ENCODE measurements at places on chromosomes 1 and 21.

DNA sequence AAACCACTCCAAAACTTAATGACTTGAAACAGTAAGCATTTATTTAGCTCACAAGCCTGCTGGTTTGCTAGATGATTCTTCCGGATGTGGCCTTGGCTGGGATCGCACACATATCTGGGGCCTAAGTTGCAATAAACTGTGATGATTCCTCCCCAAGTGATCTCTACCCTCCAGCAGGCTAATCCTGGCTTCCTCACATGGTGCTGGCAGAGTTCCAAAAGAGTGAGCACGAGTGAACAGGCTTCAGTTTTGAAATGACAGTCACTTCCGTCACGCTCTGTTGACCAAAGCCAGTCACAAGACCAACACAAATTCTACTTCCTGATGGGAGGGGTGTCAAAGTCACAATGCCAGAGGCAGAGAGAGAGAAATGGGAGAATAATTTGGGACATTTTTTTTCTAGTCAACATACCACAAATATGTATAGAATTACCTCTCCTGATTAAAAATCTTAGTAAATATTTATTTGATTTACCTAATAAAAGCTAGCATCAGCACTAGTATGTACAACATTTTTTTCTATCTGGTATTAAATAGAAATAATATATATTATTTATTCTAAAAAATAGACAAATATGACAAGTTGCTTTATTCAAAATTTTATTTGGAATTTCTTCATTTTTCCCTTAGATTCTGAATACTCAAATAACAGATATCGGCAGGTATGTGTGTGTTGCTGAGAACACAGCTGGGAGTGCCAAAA, 292.7 kb downstream of the TPR start:
- DNase-seq = peak; percentile 24

DNA sequence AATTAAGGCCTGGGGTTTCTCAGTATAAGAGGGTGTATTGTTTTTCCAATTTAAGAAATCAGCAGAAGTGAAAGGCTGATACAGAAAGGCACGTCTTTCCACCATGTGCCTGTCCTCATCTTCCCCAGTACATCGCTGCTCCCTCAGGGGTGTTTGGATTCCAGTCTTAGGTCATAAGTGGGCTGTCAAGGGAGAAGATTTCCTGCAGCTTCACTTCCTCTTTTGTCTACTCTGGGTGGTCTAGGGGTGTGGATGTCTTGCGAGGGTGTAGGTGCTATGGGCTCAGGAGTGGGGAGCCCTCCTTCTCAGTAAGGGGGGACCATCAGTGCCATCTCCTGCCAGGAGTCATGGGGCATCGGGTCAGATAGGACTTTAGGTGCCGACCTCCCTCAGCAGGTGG, 999.8 kb upstream of the NCAM2 start:
- DNase-seq = no peak

DNA sequence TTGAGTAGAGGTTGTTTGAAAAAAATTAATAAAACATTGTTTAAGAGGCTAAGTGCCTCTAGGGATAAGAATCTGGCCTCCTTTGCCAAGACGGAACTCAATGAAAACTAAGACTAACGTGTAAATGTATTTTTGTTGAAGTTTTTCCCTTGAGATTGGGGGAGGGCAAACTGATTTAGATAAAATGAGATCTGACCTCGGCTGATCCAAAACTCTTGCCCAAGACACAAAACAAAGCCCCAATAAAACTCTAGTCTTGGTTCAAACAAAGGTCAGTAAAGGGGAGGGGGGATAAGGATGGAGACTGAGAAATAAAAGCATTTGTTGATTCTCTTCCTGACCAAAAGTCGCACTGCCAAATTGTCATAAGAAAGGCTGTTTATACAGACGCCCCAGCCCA, 134.8 kb upstream of the DPT start:
- DNase-seq = no peak

GRCh38 chr21:44438531-44439210, 16.6 kb upstream of the LRRC3 start:
- DNase-seq = no peak

DNA sequence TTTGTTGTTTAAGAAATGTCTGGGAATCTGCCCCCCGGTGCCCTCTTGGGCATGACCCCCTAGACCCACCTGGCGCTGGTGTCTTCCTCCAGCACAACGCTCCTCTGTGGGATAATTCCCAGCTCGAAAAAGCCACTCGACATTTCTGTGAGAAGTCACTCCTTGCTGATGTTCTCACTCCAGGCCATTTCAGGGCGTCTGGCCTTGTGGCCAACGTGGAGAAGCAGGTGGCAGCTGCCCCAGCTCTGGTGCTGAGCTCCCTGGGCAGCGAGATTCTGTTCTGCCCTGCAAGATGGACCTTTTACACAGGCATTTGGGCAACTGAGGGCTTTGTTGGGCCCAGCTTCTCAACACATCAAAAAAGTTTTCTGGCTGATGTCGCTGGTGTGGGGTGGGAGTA, 147.7 kb upstream of the WNT4 start:
- DNase-seq = no peak

DNA sequence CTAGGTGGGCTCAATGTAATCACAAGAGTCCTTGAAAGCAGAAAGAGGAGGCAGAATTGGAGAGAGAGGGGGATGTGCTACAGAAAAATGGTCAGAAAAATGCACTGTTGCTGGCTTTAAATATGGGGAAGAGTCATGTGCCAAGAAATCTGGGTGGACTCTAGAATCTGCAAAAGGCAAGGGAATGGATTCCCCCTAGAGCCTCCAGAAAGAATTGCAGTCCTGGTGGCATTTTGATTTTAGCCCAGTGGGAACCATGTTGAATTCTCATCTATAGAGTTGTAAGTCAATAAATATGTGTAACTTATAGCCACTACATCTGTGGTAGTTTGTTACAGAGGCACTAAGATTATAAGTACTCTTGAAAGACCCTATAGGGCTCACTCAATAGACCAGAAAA, 210.3 kb downstream of the ASTN1 start:
- no peak for DNase-seq

GRCh38 chr21:29148530-29148929, 18.1 kb downstream of the MAP3K7CL start:
- DNase-seq = no peak

- no peak for DNase-seq
These were observed 2.7 kb upstream of the CCDC27 start for GRCh38 chr1:3749512-3749911.

DNA sequence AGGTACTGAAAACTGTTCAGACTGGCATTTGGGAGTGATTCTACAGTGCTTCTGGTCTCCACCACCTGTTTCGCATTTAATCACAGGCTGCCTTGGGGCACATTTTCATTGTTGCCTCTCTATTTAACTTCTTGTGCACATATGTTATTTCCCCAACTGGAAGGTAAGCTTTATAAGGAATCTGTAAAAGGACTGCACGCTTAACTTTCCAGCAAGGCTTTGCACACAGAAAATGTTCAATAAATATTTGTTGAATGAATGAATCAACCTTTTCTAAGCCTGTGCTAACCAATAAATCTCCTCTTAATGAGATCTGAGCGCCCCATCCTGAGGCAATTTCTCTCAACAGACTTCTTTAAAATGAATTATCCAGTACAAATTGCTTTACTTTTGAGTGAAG, 84.3 kb upstream of the ARHGAP29 start:
- peak; percentile 78 for DNase-seq

GRCh38 chr1:172627702-172628101, 31.2 kb upstream of the FASLG start:
- DNase-seq = no peak

DNA sequence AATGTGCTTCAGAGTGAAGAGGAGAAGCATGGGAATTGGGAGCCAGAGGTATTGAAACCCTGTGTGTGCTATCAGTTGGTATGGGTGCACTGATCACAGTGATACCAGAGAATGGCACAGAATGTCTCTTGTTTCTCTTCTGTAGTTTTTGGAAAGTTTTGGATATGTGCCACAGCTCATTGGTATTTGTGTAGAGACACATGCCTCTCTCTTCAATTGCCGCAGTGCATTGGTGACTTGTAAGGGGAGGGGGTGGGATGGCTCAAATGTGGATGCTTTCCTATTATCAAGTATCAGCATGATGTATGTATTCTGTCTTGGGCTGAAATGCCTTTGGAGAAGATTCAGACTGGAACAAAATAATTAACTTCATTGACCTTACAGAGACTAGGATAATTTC, 101.0 kb downstream of the HMCN1 start:
- DNase-seq = no peak
